Osteocyte (in vitro differentiated cells): ENCODE measurements at places on chromosomes 11 and 22. TPM values are rescaled to one million over a fixed set of nuclear protein-coding genes. Genes with fewer than 3 reads are reported as not detected.
A peak's percentile ranks its signal among the peaks of the same experiment; 100 is the strongest.

Gene DLG2
- 1.2 and 2.1 TPM in 2 replicates for total RNA-seq

- DNase-seq, result no peak
Measured at GRCh38 chr11:69942333-69942820, 123.2 kb upstream of the FGF3 start.

DNA sequence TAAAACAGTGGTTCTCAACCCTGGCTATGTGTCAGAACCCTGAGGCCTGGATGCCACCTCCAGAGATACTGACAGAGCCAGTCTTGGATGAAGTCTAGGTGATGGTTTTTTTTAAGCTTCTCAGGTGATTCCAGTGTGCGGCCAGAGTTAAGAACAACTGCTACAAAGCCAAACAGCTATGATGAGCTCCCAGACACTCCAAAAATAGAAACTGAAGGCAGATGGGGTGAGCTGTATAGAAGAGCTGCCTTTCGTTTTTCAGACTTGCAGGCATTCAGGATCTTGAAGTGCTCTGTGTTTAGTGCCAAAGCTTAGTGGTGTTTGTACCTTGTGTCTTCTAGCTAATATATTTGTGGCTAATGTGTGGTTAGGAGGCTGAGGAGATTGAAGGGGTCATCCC is 14.2 kb downstream of the SCUBE2 start:
- DNase-seq, result no peak

- no peak for DNase-seq
Measured at GRCh38 chr11:103281301-103281700, 172.1 kb downstream of the DYNC2H1 start.

DNA sequence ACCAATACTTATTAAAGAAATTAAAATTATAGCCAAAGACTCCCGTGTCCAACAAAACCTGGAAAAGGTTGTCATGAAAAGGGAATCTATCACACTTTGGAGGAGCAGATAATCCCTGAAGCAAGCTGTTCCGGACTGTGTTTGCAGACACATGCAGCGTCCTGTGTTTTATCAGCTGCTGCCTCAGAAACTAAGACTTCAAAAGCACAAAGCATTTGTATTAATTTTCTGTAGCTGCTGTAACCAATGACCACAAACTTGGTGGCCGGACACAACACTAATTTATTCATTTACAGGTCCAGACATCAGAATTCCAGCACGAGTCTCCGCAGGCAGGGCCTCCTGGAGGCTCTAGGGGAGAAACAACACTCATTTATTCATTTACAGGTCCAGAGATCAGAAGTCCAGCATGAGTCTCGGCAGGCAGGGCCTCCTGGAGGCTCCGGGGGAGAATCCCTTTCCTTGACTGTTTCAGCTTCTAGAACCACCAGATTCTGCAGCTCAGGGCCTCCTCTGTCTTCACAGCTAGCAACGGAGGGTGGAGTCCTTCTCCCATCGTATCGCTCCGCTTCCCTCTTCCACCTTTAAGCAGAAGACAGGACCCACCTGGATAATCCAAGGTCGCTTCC is 465.3 kb downstream of the BRD1 start:
- peak; percentile 38 for DNase-seq

- DNase-seq, result no peak
Measured at GRCh38 chr11:105829084-105829483, 193.0 kb downstream of the MSANTD4 start.
